ENCODE measurements at places on chromosomes 3 and 15. TPM values are rescaled to one million over a fixed set of nuclear protein-coding genes. Genes with fewer than 3 reads are reported as not detected.

Gene LRRC34
- 0.56 TPM for total RNA-seq

Gene KLHL40
- total RNA-seq = not detected

Gene CSPG4
- total RNA-seq = 0.06 TPM

Gene GPR176
- total RNA-seq = not detected

Gene PEX5L
- total RNA-seq = not detected

Gene GASK1A
- total RNA-seq = 0.49 TPM

DNA sequence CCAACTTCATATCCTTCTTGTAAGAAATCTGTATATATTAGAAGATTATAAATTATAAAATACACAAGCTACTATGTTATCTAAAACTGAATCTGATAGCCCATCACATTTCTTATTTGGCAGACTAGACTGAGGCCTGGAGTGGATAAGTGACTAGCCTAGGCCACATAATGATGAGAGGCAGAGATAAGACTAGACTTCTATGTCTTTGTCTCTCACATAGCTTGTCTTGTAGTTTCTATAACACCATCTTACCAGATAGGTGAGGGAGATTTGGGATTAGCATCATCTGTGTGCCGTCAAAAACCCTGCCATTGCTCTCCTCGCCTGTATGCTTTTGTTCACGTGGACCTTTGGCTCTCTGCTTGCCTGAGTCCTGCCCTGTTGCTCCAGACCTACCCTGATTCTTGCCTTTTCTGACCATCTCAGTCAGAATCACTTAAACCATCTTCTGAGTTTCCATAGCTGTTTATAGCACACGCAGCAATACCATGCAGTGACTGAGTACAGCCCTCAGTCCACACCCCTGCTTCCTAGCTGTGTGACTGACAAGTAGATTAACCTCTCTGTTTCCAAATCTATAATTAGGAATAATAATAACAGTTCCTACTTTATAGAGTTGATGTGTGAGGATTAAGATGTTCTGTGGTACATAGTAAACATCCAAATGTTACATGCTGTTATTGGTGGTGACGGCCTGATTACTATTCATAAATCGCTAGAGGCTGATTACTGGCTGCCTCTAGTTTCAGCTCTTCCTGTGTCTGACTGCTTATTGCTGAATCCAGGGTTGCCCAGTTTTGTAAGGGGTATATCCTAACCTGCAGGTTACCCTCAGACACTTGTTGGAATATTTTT, 49.7 kb downstream of the PDE8A start:
- peaks cover 17% of the 10 kb centered on the region for H3K4me1 ChIP-seq
- no peak overlapping the region for H3K4me3 ChIP-seq
- no peaks in the 10 kb centered on the region for H3K36me3 ChIP-seq
- H3K27ac ChIP-seq = peak overlapping the region; percentile 2
- DNase-seq = no peak

DNA sequence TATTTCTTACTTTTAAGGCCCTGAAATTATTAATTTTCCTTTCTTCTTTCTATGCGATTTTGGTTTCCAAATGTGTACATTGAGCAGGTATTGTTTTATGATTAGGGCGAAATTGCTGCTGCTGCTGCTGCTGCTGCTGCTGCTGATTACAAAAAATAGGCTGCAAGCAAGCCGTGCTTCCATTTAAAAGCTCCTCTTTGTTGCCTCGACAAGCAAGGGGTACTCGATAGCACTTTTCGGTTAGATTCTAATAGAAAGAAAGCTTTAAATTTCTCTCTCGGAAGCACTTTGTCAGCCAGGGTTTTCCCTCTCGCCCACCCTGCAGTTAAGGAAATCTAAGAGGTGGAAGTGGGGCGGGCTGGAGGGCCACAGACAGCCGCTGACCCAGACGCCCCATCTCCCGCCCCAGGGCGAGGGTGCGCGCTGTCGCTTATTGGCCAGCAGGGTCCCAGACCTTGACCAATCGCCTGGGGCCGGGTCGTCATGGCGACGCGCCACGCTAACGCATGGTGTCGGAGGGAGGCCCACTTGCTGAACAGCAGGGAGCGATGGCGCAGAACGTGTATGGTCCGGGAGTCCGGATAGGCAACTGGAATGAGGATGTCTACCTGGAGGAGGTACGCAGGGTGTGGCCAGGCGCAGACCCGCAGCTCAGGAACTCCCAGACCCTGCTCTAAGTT, at the start of gene CFAP161:
Gene CFAP161 (plus strand): TSS at position 489 of the 680 bp plus-strand sequence. CDS start 60 bp downstream, at position 549.
- peaks cover 2% of the 10 kb centered on the region for H3K27me3 ChIP-seq
- no peaks in the 10 kb centered on the region for H3K36me3 ChIP-seq
- no peak within 1 kb of the TSS for H3K27ac ChIP-seq
- H3K4me1 ChIP-seq = peaks cover 6% of the 10 kb centered on the region

GRCh38 chr15:83293201-83293600, 8.7 kb upstream of the BNC1 start:
- H3K4me1 ChIP-seq = no peaks in the 10 kb centered on the region
- no peak for DNase-seq
- H3K27me3 ChIP-seq = peaks cover 21% of the 10 kb centered on the region
- H3K36me3 ChIP-seq = no peaks in the 10 kb centered on the region

DNA sequence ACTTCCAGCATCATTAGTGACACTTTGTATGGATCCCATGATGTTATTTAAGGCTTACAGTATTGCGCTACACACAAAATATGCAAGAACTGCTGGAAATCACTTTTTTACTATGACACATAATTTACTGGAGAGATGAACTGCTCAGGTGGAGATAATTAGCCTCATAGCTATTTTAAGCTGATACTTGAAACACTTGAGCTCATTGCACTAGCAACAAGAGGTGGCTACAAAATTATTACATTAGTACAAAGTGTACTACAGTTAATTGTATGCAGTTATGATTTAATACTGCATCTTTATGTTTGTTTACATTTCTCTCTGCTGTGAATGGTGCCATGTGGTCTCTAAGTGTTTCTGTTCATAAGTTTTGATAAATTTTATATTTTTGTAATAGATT, 6.5 kb upstream of the LZTFL1 start:
- DNase-seq = no peak
- H3K27me3 ChIP-seq = no peaks in the 10 kb centered on the region
- H3K36me3 ChIP-seq = no peaks in the 10 kb centered on the region

DNA sequence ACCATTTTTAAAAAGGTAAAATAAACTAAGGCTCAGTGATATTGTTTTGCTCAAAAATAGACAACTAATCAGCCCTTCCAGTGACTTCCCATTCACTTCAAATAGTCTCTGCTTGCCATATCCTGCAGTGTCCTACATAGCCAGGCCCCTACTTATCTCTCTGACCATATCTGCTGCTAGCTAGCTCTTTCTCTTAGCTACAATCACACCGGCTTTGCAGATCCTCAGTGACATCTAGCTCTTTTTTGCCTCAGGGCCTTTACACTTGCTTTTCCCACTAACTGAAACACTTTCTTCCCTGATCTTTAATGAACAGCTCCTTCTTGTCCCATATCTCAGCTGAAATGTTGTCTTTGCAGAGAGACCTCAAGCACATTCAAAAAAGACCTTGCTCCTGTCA, 161.3 kb downstream of the IL5RA start:
- DNase-seq = no peak
- no peak overlapping the region for H3K4me3 ChIP-seq
- no peaks in the 10 kb centered on the region for H3K4me1 ChIP-seq
- peaks cover 3% of the 10 kb centered on the region for H3K27me3 ChIP-seq
- no peak overlapping the region for H3K27ac ChIP-seq

DNA sequence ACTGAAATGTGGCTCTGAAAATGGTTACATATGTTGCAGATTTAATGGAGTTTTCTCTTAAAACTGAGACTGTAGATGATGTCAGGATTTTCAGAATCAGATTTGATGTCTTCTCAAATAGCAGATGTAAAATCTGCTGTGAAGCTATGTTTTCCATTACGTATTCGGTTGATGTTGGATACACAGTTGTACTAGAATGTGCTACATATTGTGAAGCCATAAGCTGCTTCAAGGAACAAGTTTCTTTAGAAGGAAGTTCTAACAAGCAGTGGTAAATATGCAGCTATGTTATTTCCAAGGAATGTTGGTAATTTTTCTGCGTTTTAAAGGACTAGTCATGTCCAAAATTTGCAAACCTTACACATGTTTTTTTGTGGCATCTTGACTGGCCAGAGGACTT, 197.7 kb downstream of the RBMS3 start:
- no peaks in the 10 kb centered on the region for H3K4me1 ChIP-seq
- H3K27ac ChIP-seq = no peak overlapping the region
- H3K36me3 ChIP-seq = no peaks in the 10 kb centered on the region
- no peaks in the 10 kb centered on the region for H3K27me3 ChIP-seq
- no peak for DNase-seq
- no peak overlapping the region for H3K4me3 ChIP-seq

DNA sequence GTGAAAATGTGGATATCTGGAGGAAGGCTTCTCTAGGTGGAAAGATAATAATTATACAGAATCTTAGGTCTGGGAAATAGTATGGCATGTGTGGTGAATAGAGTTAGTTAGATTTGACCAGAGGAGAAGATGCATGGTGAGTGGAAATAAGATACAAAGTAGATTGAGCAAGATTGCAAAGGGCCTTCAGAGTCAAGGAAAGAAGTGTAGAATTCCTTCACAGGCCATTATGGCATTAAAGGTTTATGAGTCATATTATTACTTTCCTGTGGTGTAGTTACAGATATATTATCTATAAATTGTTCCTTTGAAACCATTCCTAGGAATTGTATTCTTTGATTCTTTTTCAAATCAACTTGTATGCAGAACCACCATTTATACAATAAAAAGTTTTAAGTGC, 660.3 kb downstream of the SI start:
- no peak overlapping the region for H3K4me3 ChIP-seq
- no peaks in the 10 kb centered on the region for H3K36me3 ChIP-seq
- DNase-seq = no peak
- no peaks in the 10 kb centered on the region for H3K4me1 ChIP-seq

GRCh38 chr15:59298225-59298853, 74.3 kb downstream of the MYO1E start:
- no peak for DNase-seq
- H3K27me3 ChIP-seq = no peaks in the 10 kb centered on the region
- no peaks in the 10 kb centered on the region for H3K36me3 ChIP-seq
- H3K4me1 ChIP-seq = peaks cover 9% of the 10 kb centered on the region
- no peak overlapping the region for H3K4me3 ChIP-seq
- H3K27ac ChIP-seq = no peak overlapping the region

- no peaks in the 10 kb centered on the region for H3K27me3 ChIP-seq
- H3K27ac ChIP-seq = no peak overlapping the region
- no peaks in the 10 kb centered on the region for H3K4me1 ChIP-seq
- H3K36me3 ChIP-seq = no peaks in the 10 kb centered on the region
- no peak overlapping the region for H3K4me3 ChIP-seq
Measured at GRCh38 chr15:87850916-87851315, 405.6 kb downstream of the NTRK3 start.

DNA sequence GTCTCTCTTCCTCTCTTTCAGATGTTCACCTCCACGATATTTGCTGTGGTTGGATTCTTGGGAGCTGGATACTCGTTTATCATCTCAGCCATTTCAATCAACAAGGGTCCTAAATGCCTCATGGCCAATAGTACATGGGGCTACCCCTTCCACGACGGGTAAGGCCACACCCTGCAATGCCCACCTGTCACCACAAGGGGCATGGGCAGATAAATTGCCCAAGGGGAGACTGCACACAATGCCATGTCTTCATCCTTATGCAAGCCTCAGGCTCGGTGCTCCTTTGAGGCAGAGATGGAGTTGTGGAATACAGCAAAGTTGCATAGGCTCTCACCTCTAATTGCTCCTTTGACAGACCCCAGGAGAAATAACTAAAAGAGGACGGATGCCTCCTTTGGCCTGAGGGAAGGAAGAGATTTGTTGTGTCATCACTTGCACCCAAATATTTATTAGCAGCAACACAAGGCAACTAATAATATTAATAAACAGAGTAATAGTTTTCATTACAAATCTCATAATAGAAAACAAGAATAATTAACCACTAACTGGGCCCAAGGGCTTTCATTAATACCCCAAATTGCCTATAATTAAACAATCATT, 13.2 kb downstream of the TM4SF4 start:
- no peak overlapping the region for H3K4me3 ChIP-seq
- H3K4me1 ChIP-seq = no peaks in the 10 kb centered on the region
- H3K27ac ChIP-seq = no peak overlapping the region
- no peak for DNase-seq
- no peaks in the 10 kb centered on the region for H3K27me3 ChIP-seq

DNA sequence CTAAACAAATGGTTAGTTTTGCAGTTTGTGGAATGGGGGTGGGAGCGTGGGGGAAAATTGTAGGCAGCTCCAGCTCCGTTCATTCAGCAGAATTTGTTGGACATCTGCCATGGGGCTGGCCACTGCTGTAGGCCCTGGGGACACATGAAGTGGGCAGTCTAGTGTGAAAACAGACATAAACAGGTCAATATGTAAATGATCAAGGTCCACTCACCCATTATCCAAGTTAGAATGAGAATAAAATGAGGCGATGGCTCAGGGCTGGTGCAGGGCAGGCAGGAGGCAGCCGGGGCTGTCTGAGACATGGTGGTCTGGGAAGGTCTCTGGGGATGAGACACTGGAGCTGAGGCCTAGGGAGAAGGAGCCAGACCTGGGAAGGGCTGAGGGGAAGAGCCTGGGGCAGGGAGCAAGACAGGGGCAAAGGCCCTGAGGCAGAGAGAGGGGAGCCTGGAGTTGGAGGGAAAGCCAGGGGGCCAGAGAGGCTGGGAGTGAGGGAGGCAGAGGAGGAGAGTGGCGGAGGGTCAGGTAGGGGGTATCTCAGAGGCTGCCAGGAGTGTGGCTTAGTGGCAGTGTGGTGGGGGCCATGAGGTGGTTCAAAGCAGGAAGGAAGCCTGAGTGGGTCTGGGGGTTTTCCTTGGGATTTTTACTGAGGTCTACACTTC, 6.2 kb upstream of the SLC6A6 start:
- H3K27me3 ChIP-seq = peaks cover 10% of the 10 kb centered on the region
- H3K4me1 ChIP-seq = no peaks in the 10 kb centered on the region
- no peak overlapping the region for H3K4me3 ChIP-seq
- no peak for DNase-seq
- H3K27ac ChIP-seq = no peak overlapping the region

GRCh38 chr3:184636741-184637316, 75.0 kb downstream of the MAGEF1 start:
- no peak for DNase-seq
- no peaks in the 10 kb centered on the region for H3K27me3 ChIP-seq
- peaks cover 29% of the 10 kb centered on the region for H3K4me1 ChIP-seq
- H3K27ac ChIP-seq = no peak overlapping the region

DNA sequence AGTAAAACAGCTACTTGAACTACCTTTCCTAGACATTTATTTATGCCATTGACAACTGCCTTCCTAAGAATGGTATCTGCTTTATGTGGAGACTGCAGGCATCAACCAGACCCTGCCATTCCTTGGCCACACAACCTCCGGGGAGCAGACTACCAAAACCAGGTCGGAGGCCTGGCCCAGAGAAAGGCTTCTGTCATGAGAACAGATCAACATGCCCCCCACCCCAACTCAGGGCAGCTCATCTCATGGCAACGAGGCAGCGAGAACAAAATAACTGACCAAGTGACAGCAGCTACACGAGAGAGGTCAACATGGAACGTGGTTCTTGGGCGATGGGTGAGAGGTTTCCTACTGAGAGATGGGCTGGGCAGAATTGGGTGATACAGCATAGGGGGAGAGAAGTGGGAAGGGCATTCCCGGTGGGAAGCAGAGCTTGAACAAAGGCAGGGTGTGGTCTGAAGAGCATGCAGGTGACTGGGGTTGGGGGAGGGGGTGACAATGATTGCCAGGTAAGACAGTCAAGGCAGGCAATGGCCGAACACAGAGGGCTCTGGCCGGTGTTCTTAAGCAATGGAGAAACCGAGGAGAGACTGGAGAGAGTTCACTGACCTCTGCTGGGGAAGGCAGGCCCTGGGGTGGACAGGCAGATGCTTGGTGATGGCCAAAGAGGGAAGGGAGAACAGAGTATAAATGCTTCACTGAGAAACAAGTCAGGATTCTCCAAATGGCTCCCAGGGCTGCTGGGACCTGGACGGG, 33.9 kb downstream of the CCDC12 start:
- no peak overlapping the region for H3K4me3 ChIP-seq
- H3K27me3 ChIP-seq = no peaks in the 10 kb centered on the region
- no peak for DNase-seq
- peaks cover 75% of the 10 kb centered on the region for H3K4me1 ChIP-seq
